Glutamatergic neuron (in vitro differentiated cells): ENCODE measurements at places on chromosomes 11 and 22. TPM values are rescaled to one million over a fixed set of nuclear protein-coding genes. Genes with fewer than 3 reads are reported as not detected.

- DNase-seq, result no peak
Measured at GRCh38 chr11:44450295-44450932, 115.0 kb upstream of the CD82 start.

Gene LRRC4C
- 0.64 TPM for total RNA-seq

GRCh38 chr11:120248551-120249278 lies 8.8 kb downstream of the POU2F3 start:
- DNase-seq, result no peak

GRCh38 chr22:29012101-29012433 lies 49.6 kb downstream of the C22orf31 start:
- no peak for DNase-seq

Gene VPS11
- total RNA-seq, result 32.7 TPM

Gene INSC
- not detected for total RNA-seq

GRCh38 chr11:43537833-43538615 lies 142.5 kb upstream of the HSD17B12 start:
- no peak for DNase-seq

- no peak for DNase-seq
Measured at GRCh38 chr11:103624708-103625623, 411.5 kb upstream of the DDI1 start.

Gene RTN4R
- total RNA-seq, result 38.3 TPM

GRCh38 chr22:49272546-49273125 lies 555.0 kb downstream of the BRD1 start:
- no peak for DNase-seq

Gene GAS2
- total RNA-seq, result 11.7 TPM

GRCh38 chr11:85377901-85378300 lies 249.2 kb downstream of the DLG2 start:
- no peak for DNase-seq

Gene ASPHD2
- total RNA-seq, result 19.0 TPM

- DNase-seq, result no peak
Measured at GRCh38 chr11:36509201-36509639, 852 bp downstream of the TRAF6 start.

GRCh38 chr11:99630629-99631028 lies 609.9 kb downstream of the CNTN5 start:
- DNase-seq, result no peak

DNA sequence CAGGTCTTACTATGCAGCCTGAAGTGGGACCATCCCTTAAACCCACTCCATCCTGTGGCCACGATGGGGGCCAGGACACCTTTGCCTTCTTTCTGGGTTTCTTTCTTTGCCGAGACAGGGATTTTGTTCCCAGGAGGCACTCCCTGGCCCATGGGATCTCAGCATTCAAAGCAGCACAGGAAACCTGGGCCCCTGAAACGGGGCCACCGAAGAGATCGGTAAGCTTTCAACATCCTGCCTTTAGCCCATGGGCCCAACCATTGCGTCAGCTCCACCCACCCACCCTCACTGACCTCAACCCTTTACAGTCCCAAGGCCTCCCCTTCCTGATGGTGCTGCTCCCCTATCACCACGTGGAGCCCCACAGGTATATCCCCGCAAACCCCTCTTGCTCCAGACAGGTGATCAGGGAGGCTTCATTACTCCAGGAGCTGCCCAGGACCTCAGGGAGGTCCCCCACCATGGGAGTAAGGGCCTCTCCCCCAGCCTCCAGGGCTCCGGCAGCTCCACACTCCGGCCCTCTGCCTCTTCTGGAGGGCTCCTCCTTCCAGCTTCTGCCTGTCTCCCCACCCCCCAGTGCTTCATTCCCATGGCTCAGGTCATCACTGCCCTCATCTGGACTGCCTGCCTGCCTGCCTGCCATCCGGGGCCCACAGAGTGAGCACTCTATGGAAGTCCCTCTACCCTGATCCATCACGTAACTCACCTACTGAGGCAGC lies 42.0 kb upstream of the TUB start:
- no peak for DNase-seq
